H9 (cell line): ENCODE measurements at places on chromosomes 4 and X.

GRCh38 chr4:106366026-106366425 lies 2.6 kb downstream of the GIMD1 start:
- DNase-seq: no peak

- no peak for DNase-seq
These were observed 106.3 kb upstream of the EOLA2 start for GRCh38 chrX:150044556-150044955.

DNA sequence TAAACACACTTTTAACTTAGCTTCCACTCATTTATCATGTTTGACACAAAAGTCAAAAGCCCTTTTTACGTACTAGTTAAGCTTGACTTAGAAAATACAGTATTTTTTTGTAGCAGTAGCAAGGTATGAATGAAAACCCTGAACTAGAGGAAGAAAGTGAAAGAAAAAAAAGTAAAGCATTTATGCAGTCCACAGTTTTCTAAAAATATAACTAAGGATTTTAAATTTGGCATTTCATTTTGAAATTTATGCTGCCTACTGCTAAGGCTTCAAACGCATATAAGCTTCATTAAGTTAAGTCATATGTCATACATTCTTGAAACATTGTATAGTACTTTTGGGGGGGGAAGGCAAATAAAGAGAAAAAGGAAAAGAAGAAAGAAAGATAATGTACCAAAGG lies 201.5 kb downstream of the PDGFC start:
- no peak for DNase-seq

DNA sequence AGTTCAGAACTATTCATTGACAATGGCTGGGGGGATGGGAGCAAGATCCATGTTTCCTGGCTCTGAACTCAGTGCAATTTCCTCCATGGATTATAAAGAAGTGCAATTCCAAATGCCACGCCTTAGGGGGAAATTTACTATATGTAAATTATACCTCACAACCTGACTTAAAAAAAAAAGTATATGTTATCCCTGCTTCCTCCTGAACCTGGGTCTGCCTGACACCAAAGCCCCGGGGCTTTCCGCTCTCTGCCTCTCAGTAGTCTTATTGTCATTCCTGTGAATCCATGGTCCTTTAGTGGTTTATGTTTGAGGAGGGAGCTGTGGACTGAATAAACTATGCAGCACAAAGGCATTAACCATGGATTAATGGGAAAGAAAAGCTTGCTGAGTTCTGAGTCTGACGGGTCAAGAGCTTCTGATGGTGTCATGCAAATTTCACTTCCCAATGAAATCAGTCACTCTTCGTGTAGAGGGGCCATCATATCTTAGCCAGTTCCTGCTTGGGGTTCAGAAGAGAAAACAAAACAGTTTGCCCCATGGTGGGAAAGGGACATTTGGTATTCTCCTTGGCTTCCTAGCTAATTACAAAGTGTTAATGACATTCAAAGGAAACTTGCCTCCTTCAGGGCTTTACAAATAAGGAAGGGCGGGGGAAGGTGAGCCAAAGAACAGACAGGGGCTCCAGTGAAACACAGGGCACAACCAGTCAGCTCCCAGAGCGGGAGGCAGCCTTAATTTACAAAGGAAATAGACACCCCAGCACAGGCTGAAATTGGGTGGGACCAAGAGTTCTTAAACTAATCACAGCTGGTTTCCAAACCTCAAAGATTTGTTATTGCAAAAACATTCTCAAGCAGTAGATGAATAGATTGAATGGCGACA lies 14.3 kb downstream of the FAM9C start:
- peak; percentile 57 for DNase-seq

GRCh38 chrX:64190136-64190740 lies 15.3 kb downstream of the AMER1 start:
- DNase-seq: no peak

GRCh38 chrX:137742846-137743245 lies 176.9 kb downstream of the ZIC3 start:
- DNase-seq: no peak

GRCh38 chr4:139905489-139905888 lies 239.9 kb downstream of the MGST2 start:
- no peak for DNase-seq

DNA sequence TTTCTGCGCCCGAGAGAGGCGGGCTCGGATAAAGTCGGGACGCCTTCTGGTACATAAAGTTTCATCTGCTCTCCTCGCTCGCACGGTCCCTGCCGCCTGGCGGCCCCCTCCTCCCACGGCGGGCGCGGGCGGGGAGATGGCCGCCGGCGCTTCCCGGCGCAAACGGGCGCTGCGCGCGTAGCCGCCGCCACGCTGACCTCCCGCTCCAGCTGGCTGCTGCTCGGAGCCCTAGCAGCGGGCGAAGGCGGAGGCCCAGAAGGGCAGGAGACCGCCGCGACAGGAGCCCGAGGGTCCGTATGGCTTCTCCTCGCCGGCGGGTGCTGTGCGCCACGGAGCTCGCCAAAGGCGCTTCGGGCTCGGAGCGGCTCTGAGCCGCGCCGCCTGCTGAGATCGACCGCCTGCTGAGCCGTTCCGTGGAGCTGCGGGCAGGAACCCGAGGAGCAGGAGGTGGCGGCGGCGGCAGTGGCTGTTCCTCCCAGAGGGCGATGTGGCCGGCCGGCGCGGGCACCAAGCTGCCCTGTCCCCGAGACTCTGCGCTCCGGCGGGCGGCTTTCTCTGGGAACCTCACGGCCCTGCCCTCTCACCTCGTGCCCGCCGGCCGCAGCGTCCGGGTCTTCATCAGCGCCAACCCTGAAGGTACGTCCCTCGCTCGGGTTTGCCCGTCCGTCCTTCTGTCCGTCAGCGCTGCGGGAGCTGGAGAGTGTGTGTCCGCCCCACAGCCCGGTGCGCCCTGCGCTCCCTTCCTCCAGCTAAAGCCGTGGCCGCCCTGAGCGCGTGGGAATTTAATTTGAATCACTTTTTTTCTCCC lies at the start of gene NWD2:
Gene NWD2 (plus strand): TSS at position 161 of the 808 bp plus-strand sequence. CDS start 325 bp downstream, at position 486.
- DNase-seq: peak; percentile 44

DNA sequence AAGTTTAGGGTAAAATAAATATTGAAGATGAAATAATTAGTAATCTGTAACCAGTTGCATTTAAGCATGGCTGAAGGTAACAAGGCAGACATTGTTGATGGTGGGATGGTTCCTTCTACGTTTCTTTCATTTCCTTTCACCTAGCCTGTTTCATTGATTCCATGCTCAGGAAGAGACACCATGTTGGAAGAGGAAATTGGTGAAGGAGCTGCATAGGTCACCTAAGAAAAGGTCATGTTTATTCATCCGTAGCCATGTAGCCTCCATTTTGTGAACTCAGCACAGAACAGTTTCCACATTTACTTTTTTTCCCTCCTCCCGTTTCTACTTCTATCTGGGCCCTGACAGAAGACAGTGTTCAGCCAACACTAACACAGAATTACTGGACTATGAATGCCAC lies 3.8 kb downstream of the ADH1B start:
- no peak for DNase-seq

GRCh38 chrX:98607739-98608138 lies 1724.0 kb downstream of the RPA4 start:
- peak; percentile 52 for DNase-seq

GRCh38 chrX:154026136-154027021 lies 6.7 kb upstream of the IRAK1 start:
- no peak for DNase-seq

GRCh38 chr4:147975933-147976928 lies 244.3 kb downstream of the ARHGAP10 start:
- no peak for DNase-seq

- no peak for DNase-seq
These were observed 220.6 kb downstream of the SNCA start for GRCh38 chr4:89616382-89616781.

GRCh38 chrX:115067812-115068211 lies 50.4 kb upstream of the IL13RA2 start:
- DNase-seq: no peak

DNA sequence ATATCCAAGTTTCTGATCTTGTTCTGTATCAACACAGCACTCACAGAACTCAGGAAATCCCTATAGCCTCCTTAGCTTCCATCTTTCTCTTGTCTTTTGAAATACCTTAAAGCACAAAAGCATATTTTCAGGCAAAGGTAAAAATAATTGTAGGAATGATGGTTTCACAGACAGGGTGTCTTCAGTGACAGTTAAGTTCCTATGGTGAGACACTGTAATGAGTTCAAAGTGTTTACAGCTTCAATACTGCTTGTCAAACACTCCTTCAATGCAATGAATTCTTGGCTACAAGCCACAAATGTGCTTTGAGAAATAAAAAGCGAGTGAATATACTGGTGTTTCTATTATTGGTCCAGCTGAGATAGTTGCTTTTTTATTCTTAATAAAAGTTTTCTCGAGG lies 466.0 kb downstream of the DMD start:
- no peak for DNase-seq

DNA sequence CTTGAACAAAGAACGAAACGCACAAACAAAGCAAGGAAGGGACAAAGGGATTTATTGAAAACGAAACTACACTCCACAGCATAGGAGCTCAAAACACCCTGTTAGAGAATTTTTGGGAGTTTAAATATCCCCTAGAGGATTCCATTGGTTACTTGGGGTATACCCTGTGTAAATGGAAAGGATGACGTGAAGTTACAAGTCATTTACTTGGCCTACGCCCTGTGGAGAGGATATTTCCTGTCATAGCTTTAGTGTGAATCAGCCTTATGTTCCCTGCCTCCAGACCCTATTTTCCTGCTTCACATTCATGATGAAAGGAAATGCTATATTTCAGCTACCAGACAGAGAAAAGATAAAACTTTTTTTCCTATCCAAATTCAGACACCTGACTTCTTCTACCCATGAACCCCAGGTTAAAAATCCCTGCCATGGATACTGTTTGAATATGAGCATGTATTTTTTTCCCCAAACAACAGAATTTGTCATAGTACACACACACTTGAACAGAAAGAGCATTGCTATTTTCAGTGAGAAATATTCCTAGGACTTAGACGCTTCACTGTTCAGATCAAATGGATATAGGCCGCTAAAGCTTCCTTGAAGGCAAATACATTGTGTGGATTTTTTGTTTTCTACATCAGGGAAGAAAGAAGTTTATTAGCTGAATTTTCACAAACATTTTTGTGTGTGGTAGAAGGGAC lies 20.4 kb downstream of the PIN4 start:
- no peak for DNase-seq

GRCh38 chr4:54097152-54097551 lies 2.8 kb upstream of the GSX2 start:
- no peak for DNase-seq

GRCh38 chr4:174658246-174658645 lies 136.0 kb upstream of the HPGD start:
- no peak for DNase-seq

- DNase-seq: no peak
These were observed 81.6 kb upstream of the ADGRA3 start for GRCh38 chr4:22597471-22597870.

DNA sequence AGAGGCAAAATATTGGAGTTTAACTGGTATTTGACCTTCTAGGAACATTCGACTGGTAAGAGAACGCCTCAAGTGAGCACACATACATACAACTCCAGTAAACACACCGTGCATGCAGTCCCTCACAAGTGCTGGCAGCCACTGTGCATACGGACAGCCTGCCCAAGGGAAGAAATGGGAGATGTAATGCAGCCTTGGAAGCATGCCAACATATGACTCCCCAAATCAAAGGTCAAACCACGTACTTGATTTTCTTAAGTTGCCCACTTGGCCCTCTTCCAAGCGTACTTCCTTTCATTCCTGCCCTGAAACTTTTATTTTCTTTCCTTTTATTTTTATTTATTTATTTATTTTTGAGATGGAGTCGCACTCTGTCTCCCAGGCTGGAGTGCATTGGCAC lies 206.6 kb downstream of the SPRY1 start:
- no peak for DNase-seq

- DNase-seq: no peak
These were observed 37.0 kb downstream of the NSG1 start for GRCh38 chr4:4423706-4424498.

DNA sequence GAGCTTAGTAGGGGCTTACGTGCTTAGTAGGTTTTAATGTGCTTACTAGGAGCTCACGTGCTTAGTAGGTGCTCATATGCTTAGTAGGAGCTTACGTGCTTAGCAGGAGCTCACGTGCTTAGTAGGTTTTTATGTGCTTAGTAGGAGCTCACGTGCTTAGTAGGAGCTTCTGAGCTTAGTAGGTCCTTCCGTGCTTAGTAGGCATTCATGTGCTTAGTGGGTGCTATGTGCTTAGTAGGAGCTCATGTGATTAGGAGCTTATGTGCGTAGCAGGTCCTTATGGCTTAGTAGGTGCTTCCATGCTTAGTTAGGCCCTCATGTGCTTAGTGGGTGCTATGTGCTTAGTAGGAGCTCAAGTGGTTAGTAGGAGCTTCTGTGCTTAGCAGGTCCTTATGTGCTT lies 59.4 kb downstream of the SHOX start:
- no peak for DNase-seq

DNA sequence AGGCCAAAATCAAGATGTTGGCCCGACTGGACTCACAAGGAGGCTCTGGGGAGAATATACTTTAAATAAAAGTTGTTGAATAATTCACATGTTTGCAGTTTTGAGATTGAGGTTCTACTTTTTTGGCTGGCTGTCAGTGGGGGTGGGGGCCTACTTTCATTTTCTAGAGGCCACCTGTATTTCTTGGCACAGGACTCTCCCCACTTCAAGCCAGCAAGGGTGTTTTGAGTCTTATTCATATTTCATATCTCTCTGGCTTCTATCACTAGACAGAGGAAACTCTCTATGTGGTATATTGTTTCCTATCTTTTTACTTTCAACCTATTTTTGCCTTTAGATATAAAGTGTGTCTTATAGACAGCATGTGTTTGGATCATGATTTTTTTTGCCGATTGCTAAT lies 266.4 kb downstream of the PRR32 start:
- DNase-seq: no peak

- no peak for DNase-seq
These were observed 693 bp downstream of the COL4A6 start for GRCh38 chrX:108437349-108438109.

- no peak for DNase-seq
These were observed 33.1 kb downstream of the EDNRA start for GRCh38 chr4:147513952-147514351.

DNA sequence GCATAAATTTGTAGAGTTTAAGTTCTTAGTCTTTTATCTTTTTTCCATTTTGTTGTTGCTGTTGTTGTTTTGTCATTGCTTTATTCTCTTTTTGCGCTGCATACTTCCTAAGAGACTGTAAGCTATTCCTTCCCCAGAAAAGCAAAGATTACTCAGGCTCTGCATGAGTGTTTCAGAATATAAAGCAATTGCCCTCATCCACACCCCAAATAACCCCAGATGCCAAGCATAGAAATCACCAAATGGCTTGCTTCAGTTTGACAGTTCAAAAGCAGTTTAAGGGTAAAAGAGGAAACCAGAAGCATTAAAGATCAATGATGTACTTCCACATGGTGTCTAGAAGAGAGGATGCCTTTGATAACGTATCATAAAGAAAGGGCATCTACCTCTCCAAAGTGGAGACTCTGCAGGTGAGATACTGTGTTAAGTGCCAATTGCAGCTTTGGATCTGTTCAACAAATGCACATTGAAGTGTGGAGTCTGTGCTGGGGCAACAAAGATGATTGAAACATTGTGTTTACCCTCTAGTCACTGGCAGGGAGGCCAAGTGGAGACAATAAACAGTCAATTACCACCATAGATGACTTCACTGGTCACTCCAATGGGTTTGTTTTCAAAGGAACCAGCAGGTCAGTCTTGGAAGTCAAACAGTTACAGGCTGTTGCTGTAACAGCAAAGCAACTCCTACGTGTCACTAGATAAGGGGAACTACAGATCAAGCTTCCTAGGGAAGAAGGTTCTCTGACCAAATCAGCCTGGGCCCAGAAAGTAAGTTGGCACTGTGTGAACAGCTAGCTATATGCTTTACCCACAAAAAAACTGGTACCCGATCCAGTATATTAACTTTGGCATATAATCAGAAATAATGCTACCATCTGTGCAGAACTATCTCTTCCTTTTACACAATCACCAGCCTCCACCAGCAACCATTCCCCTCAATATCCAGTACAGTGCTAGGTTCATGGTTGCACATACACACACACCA lies 40.6 kb upstream of the IL21 start:
- no peak for DNase-seq
